AG04450 (cell line): ENCODE measurements at places on chromosomes 12 and 14. TPM values are rescaled to one million over a fixed set of nuclear protein-coding genes. Genes with fewer than 3 reads are reported as not detected.

Gene GPRC5D
- not detected in 2 replicates for polyA plus RNA-seq

DNA sequence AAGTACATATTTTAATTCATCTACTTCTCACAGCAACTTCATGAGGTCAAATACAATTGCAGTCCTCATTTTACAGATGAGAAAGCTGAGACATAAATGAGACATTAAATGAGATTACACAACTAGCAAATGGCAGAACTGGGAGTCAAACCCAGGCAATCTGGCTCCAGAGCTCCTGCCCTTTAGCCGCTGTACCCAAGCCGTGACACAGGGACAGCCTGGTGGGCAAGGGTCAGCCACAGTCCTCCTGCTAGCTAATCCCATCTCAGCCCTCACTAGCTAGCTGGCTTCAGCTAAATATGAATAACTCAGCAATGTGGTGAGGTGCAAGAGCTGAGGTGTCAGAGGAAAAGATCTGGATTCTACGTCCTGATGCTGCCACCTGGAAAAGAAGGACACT, 54.8 kb downstream of the NINJ2 start:
- DNase-seq: no peak

DNA sequence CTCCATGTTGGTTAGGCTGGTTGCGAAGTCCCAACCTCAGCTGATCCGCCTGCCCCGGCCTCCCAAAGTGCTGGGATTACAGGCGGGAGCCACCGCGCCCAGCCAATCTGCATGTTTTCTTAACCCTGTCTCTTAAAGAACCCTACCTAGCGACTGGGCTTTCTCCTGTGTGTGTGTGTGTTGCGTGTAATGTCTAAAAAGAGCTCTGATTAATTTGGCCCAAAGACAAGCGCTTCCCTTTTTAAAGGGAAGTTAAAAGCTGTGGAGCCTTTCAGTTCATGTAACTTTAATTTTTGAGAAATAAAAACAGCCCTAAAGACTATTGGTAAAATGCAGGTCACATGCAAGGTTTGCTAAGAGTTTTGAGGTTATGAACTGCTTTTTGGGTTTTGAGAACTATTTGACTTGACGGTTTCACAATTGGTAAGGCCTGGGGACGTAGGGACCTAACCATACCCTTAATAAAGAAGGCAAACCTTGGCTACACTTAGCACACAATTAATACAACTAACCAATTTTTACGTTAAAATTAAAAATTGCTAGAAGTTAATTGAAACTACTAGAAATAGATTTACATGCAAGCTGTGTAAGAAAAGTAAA, 103.2 kb downstream of the KCNMB4 start:
- DNase-seq: no peak

DNA sequence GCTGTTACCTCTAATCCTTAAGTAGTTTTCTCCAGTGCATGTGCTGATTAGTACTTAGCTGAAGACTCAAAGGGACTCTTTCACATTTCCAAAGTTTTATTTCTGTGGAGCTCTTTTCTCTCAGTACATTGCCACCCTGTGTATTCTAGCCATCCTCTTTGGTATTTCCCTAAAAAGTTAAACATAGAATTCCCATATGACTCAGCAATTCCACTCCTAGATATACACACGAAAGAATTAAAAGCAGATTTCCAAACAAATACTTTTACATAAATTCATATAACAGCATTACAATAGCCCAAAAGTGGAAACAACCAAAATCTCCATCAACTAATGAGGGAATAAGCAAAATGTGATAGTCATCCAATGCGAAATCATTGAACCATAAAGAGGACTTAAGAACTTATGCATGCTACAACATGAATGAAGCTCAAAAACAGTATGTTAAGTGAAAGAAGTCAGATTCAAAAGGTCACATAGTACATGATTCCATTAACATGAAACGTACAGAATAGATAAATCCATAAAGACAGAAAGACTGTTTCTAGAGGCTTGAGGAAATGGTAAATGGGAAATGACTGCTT, 9.0 kb upstream of the NOVA1 start:
- DNase-seq: no peak

DNA sequence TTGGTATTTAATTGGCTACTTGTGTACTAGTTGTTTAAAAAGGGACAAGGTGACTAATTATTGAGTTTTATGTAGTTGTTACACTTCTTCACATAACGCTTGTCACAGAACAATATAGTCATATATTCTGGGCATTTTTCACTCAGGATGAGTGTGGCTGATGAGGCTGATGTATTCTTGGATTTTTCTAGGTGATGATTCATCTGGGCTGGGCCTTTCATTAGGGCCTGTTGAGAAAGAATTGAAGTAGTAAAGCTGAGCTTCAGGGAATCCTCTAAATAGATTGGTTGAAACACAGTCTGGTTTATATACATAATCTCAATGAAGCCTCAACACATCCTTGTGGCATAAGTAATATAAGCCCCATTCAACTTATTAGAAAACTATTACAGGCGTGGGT, 445.7 kb downstream of the DAD1 start:
- DNase-seq: no peak
